ENCODE measurements at places on chromosomes 6 and 20.

- no peak for DNase-seq
These were observed 64.5 kb downstream of the GMPR start for GRCh38 chr6:16302721-16303552.

DNA sequence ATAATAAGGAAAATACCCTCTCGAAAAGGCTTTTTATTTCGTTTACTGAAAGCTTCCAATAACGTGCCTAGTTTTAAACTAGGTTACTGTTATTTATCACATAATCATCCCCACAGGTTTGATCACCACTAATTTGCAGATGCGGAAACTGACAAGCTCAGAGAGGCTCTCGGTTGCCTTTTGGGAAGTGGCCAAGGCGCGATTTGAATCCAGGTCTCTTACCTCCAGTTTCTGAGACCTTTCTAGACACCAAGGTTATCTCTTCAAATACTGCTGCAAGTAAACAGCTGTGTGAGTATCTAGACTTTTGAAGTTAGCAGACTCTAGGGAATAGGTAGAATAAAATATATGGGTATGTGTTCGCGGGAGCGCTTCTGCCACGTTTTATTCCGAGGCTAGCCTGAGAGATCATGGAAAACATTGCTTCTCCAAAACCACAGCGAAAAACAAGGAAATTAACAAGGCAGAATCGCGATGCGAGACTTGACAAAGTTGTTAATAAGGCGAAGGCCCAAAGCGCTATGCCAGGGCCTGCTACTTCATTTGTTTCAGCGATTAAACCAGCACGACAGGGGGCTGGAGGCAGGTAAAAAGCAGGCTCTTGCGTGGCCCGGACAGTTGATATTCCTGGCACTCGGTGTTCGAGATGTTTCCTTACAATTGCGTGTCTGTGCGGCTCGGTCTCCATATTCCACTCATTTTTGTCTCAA, 1.8 kb upstream of the JARID2 start:
- DNase-seq: no peak

- no peak for DNase-seq
These were observed 121.9 kb upstream of the BTN3A2 start for GRCh38 chr6:26243132-26243531.

GRCh38 chr6:118952683-118953082, 17.7 kb upstream of the MCM9 start:
- no peak for DNase-seq

DNA sequence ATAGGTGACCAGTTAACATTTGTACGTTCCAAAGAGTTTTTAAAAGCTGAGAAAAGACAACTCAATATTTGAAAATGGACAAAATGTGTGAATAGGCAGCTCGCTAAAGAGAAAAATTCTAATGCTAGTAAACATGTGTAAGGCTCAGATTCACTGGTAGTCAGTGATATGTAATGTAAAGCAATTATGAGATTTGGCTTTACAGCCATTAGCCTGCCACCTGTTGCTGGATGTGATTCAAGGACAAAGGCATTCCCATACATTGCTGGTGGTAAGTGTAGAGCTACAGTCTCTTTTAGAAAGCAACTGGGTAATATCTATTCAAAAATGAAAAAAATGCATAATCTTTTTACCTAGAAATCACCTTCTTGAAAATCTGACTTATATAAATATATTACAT, 114.3 kb downstream of the COL19A1 start:
- no peak for DNase-seq

DNA sequence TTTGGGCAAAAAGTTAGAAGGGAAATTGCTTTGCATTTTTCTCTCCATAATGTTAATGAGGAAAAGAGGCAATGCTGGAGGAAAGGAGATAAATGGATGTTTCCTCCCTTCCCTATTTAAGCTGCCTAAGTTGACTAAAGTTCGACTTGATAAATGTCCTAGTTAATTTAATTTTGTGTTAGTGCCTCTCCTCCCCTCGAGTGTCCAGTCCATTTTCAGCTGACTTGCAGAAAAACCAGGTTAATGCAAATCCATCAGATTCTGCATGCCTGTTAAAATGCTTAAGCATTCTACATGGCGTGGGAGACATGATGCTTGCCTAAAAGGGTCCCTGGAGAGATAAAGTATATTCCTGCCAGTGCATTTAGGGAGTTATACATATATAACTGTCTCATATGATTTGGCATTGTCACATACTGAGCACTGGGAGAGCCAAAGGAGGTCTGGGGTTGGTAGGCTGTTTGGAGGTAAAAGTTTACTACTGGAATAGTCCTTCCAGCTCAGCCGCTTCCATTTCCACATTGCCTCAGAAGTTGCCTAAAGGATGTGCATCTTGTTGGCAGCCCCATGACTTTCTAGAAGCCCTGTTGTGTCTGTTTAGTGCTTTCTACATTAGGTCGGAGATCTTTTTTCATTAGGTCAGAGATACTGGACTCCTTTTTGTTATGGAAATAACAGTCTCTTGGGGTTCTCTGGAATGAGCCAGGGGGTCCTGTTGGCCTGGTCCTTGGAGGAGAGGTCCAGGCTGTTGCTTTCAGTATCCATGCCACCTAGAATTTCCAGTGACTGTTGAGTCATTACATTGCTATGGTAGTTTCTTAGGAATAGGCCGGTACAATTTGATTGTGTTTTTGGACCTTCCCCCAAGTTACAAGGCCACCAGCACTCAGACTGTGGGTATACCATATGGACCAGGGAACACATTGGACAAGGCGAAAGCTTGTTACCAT, 30.4 kb downstream of the JARID2 start:
- no peak for DNase-seq

Data from NCI-H1417 treated with DMSO at 0.1 percent for 48 hours (cell line).